Inflammatory macrophage (primary cell): ENCODE measurements at places on chromosomes 1 and 21.

DNA sequence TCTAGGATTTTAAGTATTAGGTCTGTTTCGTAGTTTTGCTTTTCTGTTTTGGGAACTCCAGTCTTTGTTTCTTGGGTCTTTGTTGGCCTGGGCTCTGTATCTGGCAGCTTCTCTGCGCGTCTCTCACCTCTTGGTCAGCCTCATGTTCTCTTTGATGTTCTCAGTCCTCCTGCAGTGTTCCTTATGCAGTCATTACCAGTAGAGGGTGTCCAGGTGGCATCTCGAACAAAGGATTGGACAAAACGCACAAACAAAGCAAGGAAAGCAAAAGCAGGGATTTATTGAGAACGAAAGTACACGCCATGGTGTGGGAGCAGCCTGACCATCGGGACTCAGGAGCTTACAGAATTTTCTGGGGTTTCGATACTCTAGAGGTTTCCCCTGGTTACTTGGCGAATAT is 133.7 kb upstream of the COL6A1 start:
- no peak for DNase-seq

GRCh38 chr1:147591261-147591891 is 50.1 kb downstream of the BCL9 start:
- no peak for DNase-seq

GRCh38 chr1:91803847-91804545 is 82.0 kb downstream of the TGFBR3 start:
- peak; percentile 21 for DNase-seq

DNA sequence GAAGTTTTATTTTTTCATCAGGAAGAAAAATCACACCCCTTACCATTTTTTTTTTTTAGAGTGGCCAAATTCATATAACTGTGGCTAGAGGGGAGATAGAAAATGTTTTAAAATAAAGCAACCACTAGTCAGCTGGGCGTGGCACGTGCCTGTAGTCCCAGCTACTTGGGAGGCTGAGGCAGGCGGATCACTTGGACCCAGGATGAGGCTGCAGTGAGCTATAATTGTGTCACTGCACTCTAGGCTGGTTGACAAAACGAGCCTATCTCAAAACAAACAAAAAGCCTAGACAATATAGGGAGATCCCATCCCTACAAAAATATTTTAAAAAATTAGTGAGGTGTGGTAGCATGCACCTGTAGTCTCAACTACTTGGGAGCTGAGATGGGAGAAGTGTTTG is 14.8 kb upstream of the BECN2 start:
- no peak for DNase-seq

GRCh38 chr21:41186755-41187536 is 19.0 kb downstream of the BACE2 start:
- no peak for DNase-seq

- DNase-seq: no peak
Measured at GRCh38 chr1:213162338-213162737, 111.3 kb downstream of the RPS6KC1 start.

- DNase-seq: no peak
Measured at GRCh38 chr1:193457676-193458075, 271.3 kb upstream of the B3GALT2 start.
